Fibroblast of villous mesenchyme (primary cell): ENCODE measurements at places on chromosomes 5 and 9.

GRCh38 chr5:148723143-148723542 is 68.8 kb upstream of the HTR4 start:
- DNase-seq = no peak

- peak; percentile 66 for DNase-seq
Observed at GRCh38 chr5:135433681-135434426, 13.3 kb downstream of the DCANP1 start.

GRCh38 chr5:33379757-33380156 is 61.0 kb upstream of the TARS1 start:
- DNase-seq = peak; percentile 32

GRCh38 chr9:100774326-100774725 is 196.4 kb downstream of the CAVIN4 start:
- DNase-seq = no peak

GRCh38 chr5:107812570-107813141 is 141.9 kb upstream of the EFNA5 start:
- DNase-seq = peak; percentile 14

DNA sequence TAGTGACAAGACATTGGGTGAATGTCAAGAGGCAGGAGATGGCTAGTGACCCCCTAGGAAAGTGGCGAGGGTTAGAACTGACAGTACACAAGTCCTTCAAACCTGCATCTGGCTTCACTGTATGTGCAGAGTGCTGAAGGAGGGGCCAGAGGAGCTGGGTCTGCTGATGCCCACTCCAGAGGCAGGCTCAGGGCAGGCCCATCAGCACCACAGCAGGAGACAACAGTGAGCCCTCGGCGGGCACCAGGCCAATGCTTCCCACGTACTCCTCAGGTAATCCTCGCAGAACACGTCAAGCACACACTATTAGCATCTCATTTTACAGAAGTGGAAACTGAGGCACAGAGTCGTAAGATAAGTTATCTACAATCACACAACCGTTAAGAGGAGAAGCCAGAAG is 76.1 kb upstream of the SH3PXD2B start:
- DNase-seq = no peak

- no peak for DNase-seq
Observed at GRCh38 chr9:128910906-128911305, 9.9 kb upstream of the PHYHD1 start.

DNA sequence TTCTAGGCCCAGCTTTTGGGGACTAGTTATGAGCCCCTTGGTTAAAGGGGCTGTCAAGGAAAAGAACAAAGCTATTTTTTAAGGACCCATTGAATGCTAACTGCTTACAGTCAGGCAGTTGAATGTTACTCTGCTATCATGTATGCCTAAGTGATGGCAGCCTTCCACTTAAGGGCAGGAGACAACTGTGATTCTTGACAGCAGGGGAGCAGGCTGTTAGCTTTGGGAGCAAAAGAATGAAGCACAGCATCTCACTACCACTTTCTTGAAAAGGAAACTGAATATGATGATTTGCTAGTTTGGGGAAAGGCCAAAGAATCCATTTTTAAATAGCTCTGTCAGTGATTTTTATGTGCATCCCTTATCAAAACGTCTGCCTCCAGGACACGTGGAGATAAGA is 221.6 kb downstream of the SH3GL2 start:
- no peak for DNase-seq

DNA sequence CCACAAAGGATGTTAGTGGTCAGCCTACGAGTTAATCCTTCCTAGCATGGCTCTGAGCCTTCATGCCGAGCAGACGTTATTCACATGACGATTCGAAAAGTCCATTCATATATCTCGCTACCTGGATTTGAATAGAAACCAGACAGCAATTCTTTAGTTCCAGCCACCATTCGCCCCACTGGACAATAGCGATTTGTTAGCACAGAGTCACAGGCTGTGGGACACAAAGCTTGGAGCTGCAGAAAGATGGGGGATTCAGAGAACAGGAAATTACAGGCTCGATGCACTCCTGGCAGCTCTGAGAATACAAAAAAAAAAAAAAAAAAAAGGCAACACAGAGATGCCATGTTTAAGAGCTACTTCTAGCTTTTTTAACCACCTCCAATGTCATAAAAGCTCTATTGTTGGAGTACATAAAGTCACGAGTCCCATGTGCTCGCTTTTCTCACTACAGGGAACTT is 110.7 kb downstream of the NR6A1 start:
- peak; percentile 70 for DNase-seq

GRCh38 chr9:112664531-112664930 is 53.4 kb downstream of the INIP start:
- no peak for DNase-seq

DNA sequence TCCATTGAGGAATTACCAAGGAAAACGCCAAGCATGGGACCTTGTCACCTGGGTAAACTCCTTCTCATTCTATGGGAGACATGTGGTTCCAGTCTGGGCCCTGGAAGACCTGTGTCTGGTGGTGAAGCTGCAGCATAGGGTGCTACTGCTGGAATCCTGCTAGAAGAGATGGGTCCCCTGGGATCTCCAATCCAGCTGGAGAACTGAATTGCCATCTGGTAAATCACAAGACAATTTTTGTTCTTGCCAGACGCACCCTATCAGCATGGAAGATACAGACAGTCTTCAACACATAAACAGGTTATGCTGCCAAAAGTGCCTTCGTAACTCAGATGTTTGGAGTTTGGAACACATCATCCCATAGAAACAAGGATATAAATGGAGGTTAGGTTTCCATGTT is 424.0 kb upstream of the BRINP1 start:
- DNase-seq = no peak
